ENCODE measurements at places on chromosomes 5 and 9.
A peak's percentile ranks its signal among the peaks of the same experiment; 100 is the strongest.

GRCh38 chr5:68795190-68795589, 298.6 kb upstream of the SLC30A5 start:
- DNase-seq, result no peak

- no peak for DNase-seq
Observed at GRCh38 chr9:130200038-130200849, 28.0 kb downstream of the NCS1 start.

DNA sequence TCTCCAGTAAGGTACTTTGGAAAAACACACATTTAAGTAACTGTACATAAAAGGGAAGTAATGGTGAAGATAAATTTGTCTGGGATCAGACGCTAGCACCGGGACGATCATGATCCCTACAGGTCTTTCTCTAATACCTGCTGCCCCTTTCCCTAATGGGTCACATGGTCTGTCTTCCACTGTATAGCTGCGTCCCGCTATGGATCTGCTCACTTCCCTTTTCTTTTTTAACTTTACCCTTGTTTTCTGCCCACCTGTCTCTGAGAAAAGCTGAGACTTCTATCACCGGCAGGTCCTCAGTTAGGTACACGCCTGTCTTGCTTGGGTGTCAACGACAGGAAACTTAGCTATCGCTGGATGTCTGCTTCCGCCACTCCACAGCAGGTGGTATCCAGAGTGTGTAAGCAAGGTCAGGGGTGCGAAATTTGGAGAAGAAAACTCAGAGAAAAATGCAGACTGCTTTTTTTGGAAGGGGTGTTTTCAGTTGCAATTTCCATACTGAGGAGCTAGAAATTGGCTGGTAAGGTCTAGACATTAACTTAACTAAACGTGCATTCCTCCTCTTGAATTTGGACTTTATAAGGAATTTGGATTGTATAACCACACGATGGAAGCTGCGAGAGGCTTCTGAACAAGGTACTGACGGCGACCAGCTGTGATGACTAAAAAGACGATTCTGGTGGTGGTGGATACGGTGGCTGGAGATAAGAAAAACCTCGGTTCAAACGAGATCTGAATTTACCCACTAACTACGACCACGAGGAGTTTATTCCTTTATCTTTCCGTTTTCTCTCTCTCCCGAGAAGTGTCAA, 1.1 kb upstream of the ICE1 start:
- no peak for DNase-seq

GRCh38 chr5:26148569-26149107, 889.7 kb downstream of the CDH9 start:
- DNase-seq, result no peak

GRCh38 chr5:149284501-149284900, 12.8 kb downstream of the AFAP1L1 start:
- DNase-seq, result no peak

DNA sequence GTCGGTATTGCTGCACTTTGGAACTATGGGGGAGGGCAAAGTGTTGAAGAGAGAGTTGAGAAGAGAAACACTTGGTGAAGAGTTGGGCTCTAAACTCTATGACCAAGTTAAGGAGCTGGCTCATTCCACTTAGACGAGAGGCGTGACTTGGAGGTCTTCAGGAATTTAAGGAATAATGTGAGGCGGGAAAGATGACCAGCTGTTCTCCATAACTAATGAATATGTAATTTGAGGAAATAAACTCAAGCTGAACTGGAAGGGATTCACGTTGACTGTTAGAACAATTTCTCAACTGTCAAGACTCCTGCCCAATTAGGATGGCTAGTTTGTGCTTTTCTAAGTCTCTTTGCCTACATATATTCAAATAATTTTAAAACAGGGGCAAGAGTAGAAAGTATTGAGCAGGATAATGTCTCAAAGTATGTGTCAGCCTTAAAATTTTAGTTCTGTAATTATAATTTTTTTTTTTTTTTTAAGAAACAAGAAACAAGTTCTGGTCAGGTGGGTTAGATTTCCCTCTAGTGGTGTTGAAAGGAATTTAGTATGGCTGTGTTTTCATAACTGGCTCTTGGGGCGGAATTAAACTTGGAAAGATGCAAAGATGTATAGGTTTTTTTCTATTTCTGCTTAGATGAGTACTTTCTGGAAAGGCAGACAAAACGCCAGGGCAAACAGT, 33.4 kb downstream of the TMEM252 start:
- DNase-seq, result peak; percentile 27

- DNase-seq, result no peak
Observed at GRCh38 chr5:169219351-169219750, 81.6 kb downstream of the SLIT3 start.

DNA sequence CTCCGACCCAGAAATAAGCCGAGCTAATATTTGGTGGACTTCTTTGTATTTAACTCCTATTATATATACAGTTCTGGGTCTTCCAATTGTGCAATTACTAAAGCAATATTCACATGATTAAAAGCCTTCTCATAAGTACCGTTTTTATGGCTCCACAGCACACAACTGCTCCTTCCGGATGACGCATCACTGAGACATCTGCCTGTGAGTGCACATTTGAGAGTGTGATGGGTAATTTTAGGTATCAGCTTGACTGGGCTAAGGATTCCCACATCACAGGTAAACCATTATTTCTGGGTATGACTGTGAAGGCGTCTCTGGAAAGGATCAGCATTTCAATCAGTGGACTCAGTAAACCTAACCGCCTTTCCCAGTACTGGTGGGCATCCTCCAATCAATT, 77.5 kb upstream of the SYK start:
- DNase-seq, result no peak

DNA sequence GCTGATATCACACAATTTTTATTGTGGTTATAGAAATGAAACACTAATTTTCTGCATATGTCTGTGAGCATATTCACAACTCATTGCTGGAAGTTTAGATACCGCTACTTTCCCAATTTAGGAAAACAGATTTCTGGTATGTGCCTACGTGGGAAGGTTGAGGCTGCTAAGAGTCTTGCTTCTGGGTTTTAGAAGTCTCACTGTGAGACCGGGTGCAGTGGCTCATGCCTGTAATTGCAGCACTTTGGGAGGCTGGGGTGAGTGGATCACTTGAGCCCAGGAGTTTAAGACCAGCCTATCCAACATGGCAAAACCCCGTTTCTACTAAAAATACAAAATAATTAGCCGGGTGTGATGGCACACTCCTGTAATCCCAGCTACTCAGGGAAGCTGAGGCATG, 39.6 kb downstream of the UBAP1 start:
- no peak for DNase-seq

- no peak for DNase-seq
Observed at GRCh38 chr5:2754581-2755075, 3.2 kb upstream of the IRX2 start.

DNA sequence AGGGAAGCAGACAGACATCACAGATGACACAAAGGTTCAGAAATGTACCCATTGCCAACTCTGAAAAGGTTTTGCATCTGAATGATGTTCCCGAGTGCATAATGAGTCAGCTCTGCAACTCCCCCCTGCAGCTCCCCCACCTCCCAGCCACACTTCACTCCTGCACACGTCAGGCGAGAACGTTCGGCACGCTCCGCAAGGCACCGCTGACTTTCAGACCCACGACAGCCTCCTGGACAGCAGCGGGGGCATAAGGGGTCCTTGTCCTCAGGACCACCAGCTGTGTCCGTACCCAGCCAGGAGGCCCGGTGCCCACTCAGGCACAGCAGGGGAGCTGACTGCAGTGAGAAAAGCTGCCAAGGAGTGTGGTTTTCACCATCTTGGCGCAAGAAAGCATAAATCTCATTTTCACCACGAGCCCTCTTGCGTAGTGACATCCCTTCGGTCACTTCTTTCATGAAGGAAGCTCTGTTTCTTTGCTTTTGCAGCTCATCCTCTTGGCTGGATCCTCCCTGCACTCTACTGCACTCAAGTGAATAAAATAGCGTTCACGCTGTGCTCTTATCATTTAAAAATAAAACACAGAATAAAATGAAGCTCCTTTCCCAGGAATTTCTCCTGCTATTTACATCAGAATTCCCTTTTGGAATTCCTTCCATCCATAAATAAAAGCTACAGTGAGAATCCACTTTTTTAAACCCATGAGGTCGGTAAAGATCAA, 9.9 kb downstream of the GFPT2 start:
- DNase-seq, result no peak

GRCh38 chr5:163540696-163541095, 35.3 kb downstream of the MAT2B start:
- no peak for DNase-seq

GRCh38 chr5:10306806-10307205, 896 bp downstream of the CMBL start:
- DNase-seq, result no peak

DNA sequence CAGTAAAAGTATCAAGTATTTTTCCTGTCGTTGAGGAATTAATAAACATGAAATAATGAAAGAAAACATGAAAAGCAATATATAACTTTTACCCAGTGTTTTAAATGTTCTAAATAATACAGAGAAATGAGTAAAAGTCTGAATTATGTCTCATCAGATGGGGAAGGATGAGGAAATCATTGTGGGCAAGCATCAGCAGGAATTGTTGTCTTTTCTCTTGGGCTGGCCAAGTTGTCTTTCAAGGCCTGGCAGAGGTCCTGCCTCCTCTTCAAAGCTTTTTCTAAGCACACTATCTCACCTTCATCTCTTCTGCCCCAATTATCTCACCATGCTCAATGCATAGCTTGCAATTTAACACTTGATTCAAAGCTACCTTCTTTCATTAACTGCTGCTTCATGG, 41.9 kb downstream of the MOCS2 start:
- DNase-seq, result no peak

DNA sequence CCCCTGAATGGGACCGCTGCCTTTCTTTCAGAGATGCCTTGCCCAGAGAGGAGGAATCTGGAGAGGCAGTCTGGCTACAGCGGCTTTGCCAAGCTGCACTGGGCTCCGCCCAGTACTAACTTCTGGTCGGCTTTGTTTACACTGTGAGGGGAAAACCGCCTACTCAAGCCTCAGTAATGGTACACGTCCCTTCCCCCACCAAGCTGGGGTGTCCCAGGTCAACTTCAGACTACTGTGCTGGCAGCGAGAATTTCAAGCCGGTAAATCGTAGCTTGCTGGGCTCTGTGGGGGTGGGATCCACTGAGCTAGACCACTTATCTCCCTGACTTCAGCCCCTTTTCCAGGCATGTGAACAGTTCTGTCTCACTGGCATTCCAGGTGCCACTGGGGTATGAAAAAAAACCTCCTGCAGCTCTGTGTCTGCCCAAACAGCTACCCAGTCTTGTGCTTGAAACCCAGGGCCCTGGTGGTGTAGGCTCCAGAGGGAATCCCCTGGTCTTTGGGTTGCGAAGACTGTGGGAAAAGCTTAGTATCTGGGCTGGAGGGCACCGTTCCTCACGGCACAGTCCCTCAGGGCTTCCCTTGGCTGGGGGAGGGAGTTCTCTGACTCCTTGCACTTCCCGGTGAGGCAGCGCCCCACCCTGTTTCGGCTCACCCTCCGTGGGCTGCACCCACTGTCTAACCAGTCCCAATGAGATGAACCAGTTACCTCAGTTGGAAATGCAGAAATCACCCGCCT, 171.2 kb downstream of the CWC27 start:
- DNase-seq, result no peak

GRCh38 chr5:43358726-43359125, 45.5 kb upstream of the HMGCS1 start:
- DNase-seq, result no peak

DNA sequence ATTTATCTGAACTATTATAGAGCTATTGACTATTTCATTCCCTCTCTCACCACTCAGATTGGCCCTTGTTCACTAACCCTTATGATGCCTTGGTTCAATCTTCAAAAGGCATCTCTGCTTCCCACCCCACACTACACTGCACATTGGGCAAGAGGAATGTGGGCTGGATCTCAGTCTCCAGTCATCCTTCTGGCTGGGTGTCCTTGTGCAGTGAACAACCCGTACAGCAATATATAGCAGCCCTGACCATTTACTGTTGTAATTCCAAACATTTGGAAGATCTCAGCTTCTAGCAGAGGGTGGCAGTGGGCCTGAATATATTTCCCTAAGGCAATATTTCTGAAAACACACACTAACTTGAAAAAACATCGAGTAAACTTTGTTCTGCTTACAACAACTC, 199.2 kb upstream of the GDNF start:
- DNase-seq, result no peak

- DNase-seq, result no peak
Observed at GRCh38 chr9:125968714-125969374, 221.7 kb downstream of the PBX3 start.

GRCh38 chr9:124392254-124392870, 22.9 kb downstream of the PSMB7 start:
- DNase-seq, result peak; percentile 80

DNA sequence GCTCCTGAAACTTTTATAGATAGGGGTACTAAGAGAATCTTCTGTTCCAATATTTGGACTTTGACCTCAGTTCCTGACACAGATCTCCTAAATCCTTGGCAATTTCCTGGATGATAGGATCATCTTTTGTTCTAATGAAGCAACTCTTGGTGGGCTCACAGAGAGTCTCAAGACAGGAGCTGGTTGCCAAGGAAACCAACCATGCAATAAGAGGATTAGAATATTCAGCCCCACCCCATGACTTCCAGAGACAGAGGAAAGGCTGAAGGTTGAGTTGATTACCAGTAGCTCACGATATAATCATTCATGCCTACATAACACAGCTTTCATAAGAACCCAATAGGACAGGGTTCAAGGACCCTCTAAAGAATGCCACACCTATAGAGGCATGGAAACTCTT, 2050.2 kb upstream of the CDH6 start:
- DNase-seq, result no peak

GRCh38 chr9:17571825-17572224, 7.0 kb upstream of the SH3GL2 start:
- no peak for DNase-seq

DNA sequence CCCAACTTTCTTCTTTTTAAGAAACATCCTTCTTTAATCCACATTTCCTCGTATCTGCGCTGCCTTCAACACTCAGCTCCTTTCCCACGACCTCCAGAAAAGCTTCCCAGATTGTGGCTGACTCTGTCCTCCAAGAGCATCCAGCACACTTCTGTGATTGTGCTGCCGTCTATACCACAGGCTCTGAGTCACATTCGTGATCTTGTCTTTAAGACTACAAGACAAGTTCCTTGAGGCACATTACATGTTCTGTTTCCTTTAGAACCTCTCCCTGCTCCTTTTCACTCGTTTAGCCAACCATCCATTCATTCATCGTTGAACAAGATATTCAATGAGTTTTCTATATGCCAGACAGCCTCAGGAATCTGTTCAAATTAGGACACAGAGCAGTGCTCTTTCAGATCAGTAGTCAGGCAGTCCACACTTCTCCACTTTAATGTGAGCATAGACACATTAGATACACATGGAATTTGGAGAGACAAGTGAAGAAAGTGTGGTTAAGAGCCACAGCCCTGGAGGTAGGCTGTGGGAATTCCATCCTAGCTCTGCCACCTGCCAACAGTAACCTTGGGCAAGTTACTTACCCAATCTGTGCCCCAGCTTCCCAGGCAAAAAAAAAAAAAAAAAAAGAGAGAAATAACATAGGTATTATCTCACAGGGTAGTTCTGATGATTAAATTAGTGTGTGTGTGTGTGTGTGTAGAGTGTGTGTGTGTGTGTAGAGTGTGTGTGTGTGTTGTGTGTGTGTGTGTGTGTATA, 18.9 kb downstream of the WHRN start:
- no peak for DNase-seq

GRCh38 chr5:130067364-130067763, 163.1 kb downstream of the CHSY3 start:
- no peak for DNase-seq

All from inflammatory macrophage (primary cell).